Right ventricle myocardium inferior (tissue), 1 donor: ENCODE measurements at places on chromosomes 2 and 18. TPM values are rescaled to one million over a fixed set of nuclear protein-coding genes. Genes with fewer than 3 reads are reported as not detected.

DNA sequence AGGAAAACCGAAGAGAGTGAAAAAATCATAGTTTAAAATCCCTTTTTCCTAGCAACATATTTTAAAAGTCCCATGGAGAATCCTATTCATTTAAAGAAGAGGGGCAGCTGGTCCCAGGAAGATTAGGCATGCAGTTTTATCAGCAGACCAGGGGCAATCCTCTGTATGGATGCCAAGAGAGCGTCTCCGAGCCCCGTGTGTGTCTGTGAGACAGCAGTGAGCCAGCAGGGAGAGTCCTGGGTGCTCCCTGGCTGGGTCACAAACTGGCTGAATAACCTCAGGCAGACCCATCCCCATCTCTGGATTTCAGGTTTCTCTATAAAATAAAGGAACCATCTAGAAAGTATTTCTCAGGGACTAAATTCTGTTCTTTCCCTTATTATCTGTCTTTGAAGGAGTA lies 128.2 kb upstream of the RIOK3 start:
- DNase-seq, result no peak

DNA sequence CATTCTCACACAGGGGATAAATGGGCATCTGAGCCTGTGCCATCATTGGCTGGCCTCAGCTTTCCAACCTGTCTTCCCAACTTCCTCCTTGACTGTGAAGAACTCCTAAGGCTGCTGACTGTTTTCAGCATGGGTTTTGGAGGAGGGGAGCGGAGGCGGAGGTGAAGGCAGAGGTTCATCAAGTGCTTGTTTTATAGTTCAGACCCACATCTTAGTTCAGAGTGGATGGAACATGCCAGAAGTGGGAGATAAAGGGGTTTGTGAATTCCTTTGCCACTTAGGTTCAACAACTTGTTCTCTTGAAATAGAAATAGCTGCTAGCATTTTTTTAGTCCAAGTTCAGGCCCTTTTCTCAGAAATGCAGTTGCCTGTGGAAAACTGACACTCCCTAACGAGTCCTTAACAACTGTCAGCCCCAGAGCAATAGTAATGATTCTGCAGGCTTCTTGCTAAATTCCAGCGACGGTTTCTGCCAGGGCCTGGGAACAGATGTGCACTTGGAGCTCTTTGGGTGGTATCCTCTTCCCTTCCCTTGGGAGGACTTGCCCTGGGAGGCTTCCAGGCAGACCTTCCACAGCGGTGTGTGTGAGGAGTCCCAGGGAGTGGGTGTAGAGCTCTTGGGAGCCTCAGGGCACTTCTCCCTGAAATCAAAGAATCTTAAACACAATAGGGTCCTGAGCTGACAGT lies 30.1 kb upstream of the ITGA6 start:
- no peak for DNase-seq

GRCh38 chr18:61334951-61335683 lies 1.9 kb downstream of the CDH20 start:
- DNase-seq, result no peak

DNA sequence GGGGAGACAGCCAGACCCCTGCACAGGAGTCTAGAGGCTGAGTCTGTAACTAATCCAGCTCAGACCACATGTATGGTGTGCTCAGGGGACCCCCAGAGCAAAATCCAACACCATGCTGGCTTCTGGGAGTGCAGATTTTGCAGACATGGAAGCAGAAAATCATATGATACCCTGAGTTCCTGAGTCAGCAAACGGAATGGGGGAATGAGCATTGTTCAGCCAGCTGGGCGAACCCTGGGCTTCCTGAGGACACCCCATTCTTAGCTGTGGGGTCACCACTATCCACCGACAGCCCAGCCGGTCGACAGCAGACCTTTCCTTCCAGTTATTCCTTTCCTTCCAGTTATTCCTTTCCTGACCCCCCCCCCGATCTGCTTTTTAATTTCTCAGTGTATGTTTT lies 322.9 kb downstream of the GBX2 start:
- DNase-seq, result no peak

DNA sequence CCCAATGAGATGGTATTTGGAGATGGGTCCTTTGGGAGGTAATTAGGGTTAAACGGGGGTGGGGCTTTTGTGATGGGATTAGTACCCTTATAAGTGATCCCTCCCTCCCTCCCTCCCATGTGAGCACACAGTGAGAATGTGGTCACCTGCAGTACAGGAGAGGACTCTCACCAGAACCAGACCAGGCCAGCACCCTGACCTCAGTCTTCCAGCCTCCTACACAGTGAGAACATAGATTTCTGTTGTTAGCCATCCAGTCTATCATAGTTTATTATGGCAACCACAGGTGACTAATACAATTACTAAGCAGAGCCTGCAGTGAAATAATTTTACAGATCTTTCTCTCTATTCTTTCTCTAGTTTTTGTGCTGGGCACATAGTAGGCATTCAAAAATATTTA lies 137.7 kb upstream of the PKDCC start:
- DNase-seq, result no peak

DTNA gene
- total RNA-seq, result 153 TPM

HDHD2 gene
- 34.2 TPM for total RNA-seq

- DNase-seq, result no peak
Measured at GRCh38 chr2:233060980-233061590, 943 bp downstream of the INPP5D start.

- DNase-seq, result no peak
Measured at GRCh38 chr2:189095101-189095500, 84.5 kb downstream of the COL5A2 start.

- no peak for DNase-seq
Measured at GRCh38 chr2:36371928-36372391, 16.4 kb downstream of the CRIM1 start.

MDH1B gene
- 0.68 TPM for total RNA-seq
